ENCODE measurements at places on chromosomes 3 and 15.

GRCh38 chr15:39247574-39247973, 333.3 kb upstream of the THBS1 start:
- DNase-seq: no peak

- no peak for DNase-seq
Measured at GRCh38 chr3:161600173-161600572, 103.6 kb downstream of the OTOL1 start.

DNA sequence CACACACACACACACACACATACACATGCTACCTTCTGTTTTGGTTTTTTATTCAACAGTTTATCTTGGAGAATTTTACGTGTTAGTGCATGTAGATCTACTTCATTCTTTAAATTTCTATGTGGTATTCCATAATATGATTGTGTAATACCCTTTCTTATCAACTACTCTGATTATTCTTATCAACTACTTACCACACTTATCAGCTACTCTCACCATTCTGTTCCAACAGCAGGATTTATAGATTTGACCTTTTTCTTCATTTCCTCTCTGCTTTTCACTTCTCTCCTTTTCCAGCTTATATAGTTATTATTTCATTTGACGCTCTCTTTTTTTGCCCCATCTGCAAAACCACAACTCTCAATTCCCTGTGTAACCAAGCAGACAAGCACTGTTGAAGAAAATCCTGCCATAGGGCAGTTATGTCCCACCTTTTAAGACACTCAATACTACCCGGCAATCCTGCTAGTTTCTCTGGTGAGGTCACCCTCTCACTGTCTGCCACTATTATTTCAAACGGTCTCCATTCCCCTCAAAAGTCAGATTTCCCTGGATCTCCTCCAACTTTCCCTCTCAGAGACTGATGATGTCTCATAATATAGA, 56.9 kb upstream of the SATB1 start:
- DNase-seq: no peak

DNA sequence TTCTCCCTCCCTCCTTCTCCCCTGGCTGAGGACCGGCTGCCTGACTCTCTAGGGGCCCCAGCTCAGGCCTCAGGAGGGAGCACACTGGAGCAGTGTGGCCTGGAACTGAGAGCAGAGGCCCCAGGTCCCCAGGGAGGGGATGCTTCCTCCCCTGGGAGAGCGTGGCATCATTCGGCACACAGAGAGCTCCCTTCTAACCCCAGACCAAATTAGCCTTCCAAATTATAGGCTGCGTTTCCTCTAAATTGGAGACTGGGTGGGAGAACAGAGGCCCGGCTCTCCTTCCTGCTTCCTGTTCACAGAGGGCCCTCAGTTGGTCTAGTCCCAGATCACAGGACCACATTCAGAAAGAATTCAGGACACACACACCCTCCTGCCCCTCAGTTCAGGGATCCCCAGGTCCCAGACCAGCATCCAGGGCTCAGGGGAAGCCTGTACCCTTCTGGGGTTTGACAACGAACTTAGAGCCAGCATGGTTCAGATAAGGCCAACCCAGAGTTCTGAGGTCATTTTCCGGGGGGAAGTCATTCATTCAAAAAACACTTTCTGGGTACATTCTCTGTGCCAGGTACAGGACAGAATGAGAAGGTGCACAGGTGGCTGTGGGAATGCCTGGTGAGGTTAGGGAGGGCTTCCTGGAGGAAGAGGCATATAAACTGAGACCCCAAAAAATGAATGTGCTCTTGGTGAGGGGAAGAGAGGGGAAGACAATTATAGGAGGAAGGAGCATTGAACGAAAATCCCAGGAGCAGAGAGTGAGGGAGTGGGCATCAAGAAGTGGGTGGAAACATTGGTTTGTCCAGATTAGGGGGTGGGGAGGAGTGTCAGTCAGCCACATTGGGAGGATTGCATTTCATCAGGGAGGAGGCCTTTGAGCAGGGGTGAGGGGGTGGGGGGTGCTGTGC, 28.4 kb upstream of the RPL29 start:
- no peak for DNase-seq

DNA sequence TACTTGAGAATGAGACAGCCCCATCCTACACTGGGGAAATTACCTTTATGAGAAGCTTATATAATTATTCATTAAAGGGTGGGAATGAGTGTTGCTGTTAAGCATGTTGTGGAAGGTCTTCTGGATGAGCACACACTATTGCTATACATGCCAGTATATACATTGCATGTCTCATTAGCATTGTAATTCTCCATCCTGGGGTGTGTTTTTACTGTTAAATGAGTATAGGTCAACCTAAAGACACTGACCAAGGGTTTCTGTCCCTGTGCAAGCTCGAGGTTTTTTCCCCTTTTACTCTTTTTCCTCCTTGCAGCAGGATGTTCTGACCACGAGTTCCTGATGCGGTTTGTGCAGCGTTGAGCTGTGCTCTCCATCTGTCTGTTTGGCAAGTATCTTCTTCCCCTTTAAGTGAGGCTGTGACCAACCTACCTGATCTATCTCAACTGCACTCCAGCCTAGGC, 7.2 kb upstream of the IVD start:
- DNase-seq: no peak

DNA sequence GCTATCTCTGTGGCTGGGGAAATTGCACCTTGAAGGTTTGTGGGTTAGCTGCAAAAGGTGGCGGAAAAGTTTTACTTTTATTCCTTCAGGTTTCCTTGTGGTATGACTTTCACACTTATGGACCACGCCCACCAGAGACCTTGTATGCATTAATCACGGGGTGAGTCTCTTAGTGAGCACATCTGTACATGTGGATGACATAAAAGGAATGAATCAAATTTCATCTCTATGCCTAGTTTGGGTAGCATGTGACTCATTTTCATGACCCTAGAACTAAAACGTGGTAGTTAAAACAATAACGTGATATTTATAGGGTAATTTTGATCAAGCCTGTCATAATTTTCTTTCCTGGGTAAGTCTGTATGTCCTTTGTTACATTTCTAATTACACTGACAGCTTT, 141.7 kb downstream of the PDCD6IP start:
- no peak for DNase-seq

GRCh38 chr3:138578961-138579574, 15.0 kb downstream of the CEP70 start:
- no peak for DNase-seq

DNA sequence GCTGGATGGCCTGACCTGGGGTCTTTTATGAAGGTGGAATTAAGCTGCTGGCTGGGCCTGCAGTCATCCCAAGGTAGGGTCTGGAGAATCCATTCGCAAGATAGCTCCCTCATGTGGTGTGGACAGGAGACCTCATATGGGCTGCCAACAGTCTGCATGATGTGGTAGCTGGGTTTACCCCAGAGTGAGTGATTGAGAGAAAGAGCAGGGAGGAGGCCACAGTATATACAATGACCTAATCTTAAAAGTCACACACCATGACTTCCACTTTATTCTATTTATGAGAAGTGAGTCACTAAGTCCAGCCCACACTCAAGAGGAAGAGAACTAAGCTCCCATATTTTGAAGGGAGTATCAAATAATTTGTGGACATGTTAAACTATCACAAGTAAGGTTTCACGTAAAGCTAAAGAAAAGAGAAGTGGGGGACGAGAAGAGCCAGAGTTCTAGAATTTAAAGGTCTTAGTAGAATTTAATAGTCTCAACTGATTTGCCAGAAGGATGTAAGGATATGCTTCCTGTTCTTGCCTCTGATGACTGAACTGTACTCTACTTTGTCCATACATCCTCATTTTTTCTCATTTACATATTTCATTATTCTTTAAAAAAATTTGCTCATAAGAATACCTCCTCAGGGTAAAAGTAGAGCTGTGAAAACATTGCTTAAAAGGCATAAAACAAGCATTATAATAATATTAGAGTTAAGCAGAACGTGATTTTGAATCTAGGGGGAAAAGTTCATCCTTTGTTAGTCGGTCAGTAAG, 184.4 kb downstream of the PEX5L start:
- DNase-seq: no peak

DNA sequence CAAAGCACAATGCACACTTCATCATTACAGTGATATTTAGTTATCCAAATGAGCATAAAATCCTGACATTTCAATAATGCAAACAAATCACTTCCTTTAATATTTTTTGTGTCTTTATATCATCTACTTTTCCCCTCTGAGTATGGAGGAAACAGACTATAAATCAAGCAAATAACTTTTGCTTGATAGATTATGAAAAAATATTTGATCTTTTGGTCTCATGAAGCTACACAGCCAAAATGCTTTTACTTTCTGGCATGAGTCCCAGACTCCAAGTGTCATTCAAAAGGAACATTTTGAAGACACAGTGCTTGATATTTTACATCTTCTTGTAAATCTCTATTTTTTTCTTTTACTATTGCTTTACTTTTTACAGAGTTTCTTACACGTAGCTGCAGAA, 215.3 kb upstream of the ROBO1 start:
- no peak for DNase-seq

- DNase-seq: no peak
Measured at GRCh38 chr15:84981711-84982300, at the start of gene PDE8A. TSS of gene PDE8A (plus strand) at chr15:84981856. CDS start at chr15:84982163, 307 bp downstream.

DNA sequence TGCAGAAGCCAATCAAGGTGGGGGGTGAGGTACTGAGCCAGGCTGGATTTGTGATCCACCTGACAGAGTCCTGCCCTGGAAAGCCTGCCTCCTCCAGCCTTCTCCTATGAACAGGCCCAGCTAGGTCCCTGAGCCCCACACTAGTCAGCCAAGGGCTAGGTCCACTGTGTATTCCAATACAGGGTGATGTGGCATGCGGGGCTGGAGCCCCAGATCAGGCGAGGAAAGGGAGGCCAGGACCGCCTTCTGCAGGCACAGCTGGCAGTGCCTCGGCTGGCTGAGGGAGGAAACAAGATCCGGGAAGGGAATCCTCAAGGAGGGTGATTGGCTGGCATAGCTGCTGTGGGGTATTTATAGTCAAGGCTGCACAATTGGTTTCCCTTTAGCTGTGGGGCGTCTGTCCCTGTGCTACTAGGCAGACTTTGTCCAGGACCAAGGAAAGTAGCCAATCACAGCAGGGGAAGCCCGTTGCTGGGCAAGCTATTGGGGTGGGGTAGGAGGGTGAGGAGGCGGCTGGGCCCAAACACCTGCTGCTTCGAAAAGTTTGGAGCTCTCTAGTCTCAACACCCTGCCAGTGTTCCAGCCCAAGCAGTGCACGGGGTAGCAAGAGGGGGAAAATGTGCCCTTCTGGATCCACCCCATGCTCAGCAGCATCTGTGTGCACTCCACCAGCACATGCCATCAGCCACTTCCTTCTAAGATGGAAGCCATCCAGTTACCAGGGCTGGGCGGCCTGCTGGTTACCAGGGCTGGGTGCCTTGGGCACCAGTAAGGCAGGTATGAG, 5.9 kb downstream of the KY start:
- no peak for DNase-seq

DNA sequence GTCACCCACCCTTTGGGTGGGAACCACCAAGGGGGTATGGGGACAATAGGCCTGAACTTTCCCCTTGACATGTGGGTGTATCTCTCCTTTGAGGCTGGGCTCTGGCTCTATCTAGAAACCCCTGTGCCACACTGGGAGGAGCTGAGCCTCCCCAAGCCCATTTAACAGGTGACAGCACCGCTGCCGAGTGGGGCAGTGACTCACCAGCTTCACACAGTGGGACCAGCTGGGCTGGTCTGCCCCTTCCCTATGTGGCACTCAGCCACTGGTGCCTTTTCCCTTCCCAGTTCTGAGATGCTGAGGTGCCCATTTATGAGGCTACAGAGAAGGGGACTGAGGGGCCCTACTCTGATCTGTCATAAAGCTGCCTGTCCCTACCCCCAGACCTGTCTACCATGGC, 5.1 kb downstream of the PSTPIP1 start:
- DNase-seq: no peak

- DNase-seq: no peak
Measured at GRCh38 chr15:101145362-101145761, 106.5 kb downstream of the CHSY1 start.

- DNase-seq: no peak
Measured at GRCh38 chr3:141183606-141184005, 48.0 kb upstream of the PXYLP1 start.

- no peak for DNase-seq
Measured at GRCh38 chr3:79477242-79477641, 290.6 kb downstream of the ROBO1 start.

GRCh38 chr3:134389865-134390264, 15.6 kb upstream of the AMOTL2 start:
- no peak for DNase-seq

- DNase-seq: no peak
Measured at GRCh38 chr3:4738737-4739274, 240.4 kb upstream of the BHLHE40 start.

- no peak for DNase-seq
Measured at GRCh38 chr3:130795396-130795795, 48.8 kb upstream of the PIK3R4 start.

DNA sequence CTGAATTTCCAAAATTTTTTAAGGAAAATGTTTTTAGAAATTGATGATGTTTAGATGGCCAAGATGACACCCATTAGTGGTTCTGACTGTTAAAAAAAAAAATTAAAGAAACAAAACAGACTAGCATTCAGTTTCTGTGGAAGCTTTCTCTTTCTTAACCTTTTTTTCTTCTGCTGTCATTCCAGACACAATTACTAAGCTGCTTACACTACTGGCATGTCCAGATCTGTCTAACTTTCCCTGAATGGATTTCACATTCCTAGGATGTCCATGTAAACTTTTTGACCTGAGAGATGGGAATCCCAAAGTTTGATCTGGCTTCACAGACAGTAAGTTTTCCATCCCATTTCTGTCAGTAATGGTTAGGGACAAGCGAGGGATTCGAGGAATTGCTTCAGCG, 10.3 kb upstream of the MTMR10 start:
- DNase-seq: no peak

DNA sequence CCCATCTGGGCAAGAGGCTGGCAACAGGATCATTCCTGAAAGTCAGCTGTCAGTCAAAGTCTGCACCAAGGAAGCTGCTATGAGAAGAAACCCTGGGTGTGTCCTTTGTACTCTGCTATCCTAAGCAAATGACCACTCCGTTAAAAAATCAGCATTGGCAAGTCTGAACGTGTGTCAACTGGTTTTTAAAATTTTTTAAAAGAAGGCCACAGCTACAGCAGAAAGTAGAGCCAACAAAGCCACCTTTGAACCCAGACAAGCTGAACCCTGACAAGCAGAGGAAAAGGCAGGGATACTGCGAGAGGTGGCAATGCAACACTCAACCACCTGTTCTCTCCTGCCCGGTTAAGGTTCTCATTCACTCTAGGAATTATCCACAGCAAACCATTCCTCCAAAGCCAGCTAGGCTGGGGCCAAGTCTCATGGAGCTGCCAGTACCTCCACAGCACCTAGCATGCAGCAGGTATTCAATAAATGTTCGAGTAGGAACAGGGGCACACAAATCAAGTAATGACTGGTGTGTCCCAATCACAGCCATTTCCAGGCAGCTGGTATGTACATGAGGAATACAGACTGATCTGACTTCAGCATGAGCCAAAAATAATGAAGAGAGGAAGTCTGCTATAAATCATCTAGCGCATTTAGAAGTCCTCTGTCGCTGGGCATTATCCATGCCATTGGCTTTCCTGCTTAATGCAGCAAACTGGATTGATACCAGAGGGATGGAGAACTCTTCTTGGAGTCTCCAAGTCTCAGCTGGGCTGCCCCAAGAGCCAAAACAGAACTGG, 76.0 kb downstream of the ADCY5 start:
- DNase-seq: no peak

Measured in stimulated activated CD8-positive, alpha-beta memory T cell treated with anti-CD3 and anti-CD28 coated beads, Interleukin-7, amount 100 ng/mL, for 1 hour (primary cell).